ENCODE measurements at places on chromosomes 1 and 21. TPM values are rescaled to one million over a fixed set of nuclear protein-coding genes. Genes with fewer than 3 reads are reported as not detected.

HSF2BP gene
- total RNA-seq, result 1.0 TPM

SLC16A4 gene
- total RNA-seq, result 4.4 TPM

OR6K3 gene
- not detected for total RNA-seq

HRNR gene
- total RNA-seq, result not detected

AIRE gene
- total RNA-seq, result not detected

GRCh38 chr1:59034925-59035324 is 251.1 kb upstream of the JUN start:
- H3K27ac ChIP-seq, result no peak overlapping the region
- no peaks in the 10 kb centered on the region for H3K36me3 ChIP-seq
- H3K27me3 ChIP-seq, result peaks cover 2% of the 10 kb centered on the region
- H3K4me3 ChIP-seq, result no peak overlapping the region
- no peak for DNase-seq

DNA sequence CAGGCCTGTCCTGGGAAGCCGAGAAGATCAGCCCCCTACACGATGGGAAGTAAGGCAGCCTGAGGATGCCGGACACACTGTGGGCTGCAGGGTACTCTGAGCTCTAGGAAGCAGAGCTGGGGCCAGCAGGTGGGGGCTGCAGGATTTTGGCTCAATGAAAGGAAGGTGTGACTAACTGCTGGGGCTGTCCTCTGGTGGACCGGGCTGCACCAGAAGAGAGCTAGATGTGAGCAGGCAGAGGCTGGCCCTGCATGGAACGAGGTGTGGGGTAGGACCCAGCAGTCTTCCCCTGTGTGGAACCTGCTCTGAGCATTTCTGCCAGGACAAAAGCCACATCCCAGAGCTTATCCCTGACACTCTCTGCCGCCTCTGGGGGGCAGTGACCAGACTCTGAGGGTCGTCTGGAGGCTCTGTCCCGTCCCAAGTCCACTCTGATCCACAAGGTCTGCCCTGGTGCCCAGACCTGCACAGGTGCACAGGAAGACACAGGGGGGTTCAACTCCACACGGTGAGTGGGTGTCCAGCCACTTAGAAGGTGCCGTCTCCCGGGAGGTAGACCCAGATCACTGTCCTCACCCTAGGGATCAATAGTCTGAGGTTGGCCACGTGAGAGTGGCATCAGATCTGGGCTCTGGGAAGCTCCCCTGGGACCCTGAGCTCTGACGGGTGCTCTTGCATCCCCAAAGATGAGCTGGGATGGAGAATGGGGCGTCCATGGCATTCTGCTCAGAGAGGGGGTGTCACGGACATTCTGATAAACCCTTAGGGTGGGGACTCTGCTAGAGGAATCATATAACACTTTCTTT is 187.6 kb upstream of the VAMP3 start:
- DNase-seq, result no peak
- H3K27me3 ChIP-seq, result no peaks in the 10 kb centered on the region
- H3K4me3 ChIP-seq, result no peak overlapping the region
- peaks cover 4% of the 10 kb centered on the region for H3K4me1 ChIP-seq
- H3K36me3 ChIP-seq, result no peaks in the 10 kb centered on the region
- no peak overlapping the region for H3K27ac ChIP-seq

DNA sequence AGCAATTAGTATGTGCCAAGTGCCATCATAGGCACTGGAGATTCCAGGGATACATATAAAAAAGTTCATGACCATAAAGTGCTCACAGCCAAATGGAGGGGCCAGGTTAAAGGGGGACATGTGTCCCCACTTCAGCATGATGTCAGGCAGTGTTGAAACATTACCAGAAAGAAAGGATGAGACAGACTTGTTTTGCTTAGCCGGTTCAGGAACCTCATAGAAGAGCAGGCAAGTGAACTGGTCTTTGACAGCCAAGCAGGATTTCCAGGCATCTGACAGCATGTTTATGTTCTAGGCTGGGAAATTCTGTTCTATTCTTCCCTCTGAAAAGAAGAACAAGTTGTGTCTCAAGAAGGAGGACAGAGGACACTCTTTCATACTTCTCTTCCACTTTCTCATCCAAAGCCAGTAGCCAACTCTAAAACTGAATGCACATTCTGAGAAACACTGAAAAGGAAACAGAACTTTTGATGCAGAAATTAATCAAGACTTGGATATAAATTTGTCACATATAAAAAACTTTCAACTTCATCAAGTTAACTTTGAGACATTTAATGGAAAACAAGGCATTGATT is 39.7 kb downstream of the GLUL start:
- no peak overlapping the region for H3K4me3 ChIP-seq
- H3K27ac ChIP-seq, result no peak overlapping the region
- DNase-seq, result no peak
- no peaks in the 10 kb centered on the region for H3K4me1 ChIP-seq
- no peaks in the 10 kb centered on the region for H3K27me3 ChIP-seq
- no peaks in the 10 kb centered on the region for H3K36me3 ChIP-seq

GRCh38 chr1:159937054-159937750 is 8.2 kb downstream of the IGSF9 start:
- peaks cover 24% of the 10 kb centered on the region for H3K4me1 ChIP-seq
- H3K27ac ChIP-seq, result no peak overlapping the region
- DNase-seq, result no peak
- H3K4me3 ChIP-seq, result peak overlapping the region; percentile 5
- peaks cover 4% of the 10 kb centered on the region for H3K27me3 ChIP-seq

- H3K27me3 ChIP-seq, result no peaks in the 10 kb centered on the region
- DNase-seq, result peak; percentile 40
- H3K36me3 ChIP-seq, result no peaks in the 10 kb centered on the region
- H3K4me1 ChIP-seq, result peaks cover 33% of the 10 kb centered on the region
- peak overlapping the region; percentile 43 for H3K27ac ChIP-seq
- H3K4me3 ChIP-seq, result no peak overlapping the region
These were observed 48.6 kb downstream of the KCNC4 start for GRCh38 chr1:110258734-110259133.

DNA sequence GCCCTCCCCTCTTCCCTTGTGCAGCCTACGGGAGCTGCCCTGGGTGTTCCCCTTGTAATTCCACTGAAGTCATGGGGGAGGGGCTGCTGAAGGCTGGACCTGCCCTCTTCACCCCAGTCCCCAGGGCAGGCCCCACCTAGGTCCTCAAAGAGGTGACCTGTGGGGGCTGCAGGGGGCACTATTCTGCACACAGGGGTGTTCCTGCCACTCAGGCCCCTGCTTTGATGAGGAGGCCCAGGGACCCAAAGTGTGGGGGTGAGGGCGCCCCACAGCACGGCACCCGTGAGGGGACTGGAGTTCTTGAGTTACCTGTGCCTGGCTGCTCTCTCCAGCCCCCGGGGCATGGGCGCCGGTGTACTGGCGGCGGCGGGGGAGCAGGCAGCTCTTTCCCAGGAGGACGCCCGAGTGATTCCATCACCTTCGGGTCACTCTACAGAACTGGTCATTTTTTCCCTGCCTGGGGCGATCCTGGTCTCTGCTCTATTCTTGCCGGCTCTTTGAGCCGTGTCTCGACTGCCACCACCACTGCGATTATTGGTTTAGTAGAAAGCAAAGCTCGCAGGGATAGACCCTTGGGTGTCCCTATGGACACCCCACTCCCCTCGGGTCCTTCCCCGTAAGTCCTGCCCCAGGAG is 6.9 kb upstream of the PRDM16 start:
- no peak overlapping the region for H3K4me3 ChIP-seq
- no peak for DNase-seq
- no peak overlapping the region for H3K27ac ChIP-seq
- peaks cover 4% of the 10 kb centered on the region for H3K36me3 ChIP-seq
- H3K4me1 ChIP-seq, result no peaks in the 10 kb centered on the region

DNA sequence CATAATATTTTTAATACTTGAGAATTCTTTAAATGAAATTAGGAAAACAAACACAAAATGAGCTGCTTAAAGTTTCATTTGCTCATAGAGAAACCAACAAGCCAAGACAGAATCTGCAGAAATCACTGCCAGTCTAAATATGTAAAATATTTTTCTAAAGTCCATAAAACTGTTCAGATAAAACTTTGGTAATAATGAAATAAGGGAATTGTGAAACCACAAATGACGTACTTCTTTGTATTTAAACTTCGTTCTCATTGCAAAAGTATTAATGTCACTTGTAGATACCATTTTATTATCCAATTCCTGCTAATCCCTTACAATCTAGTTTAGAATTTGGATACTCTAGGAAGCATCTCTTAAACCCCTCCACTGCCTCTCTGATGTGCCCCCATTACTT is 234.5 kb upstream of the NEGR1 start:
- H3K36me3 ChIP-seq, result no peaks in the 10 kb centered on the region
- no peak for DNase-seq
- H3K4me3 ChIP-seq, result no peak overlapping the region

GRCh38 chr1:68301471-68302001 is 69.2 kb upstream of the WLS start:
- no peak for DNase-seq
- H3K27me3 ChIP-seq, result no peaks in the 10 kb centered on the region
- H3K4me1 ChIP-seq, result peaks cover 6% of the 10 kb centered on the region
- H3K36me3 ChIP-seq, result no peaks in the 10 kb centered on the region
- H3K4me3 ChIP-seq, result no peak overlapping the region

DNA sequence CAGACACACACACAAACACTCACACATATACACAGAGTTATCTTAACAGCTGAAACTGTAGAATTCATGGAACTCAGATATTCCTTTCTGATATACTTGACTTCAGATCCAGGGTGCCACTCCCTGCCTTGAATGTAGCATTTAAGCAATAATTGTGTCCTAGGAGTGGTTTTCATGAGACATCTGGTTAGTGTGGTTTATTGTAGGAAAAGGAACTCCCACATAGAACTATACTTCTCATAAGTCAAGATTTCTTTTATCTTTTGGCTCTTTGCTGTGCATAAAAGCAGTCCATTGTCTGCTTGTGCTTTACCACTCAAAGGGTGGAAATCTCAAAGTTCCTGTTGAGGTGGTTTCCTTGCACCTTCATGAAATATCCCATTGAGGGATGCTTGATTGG is 272.6 kb upstream of the SGIP1 start:
- no peak for DNase-seq
- no peaks in the 10 kb centered on the region for H3K36me3 ChIP-seq
- peaks cover 15% of the 10 kb centered on the region for H3K4me1 ChIP-seq
- H3K27ac ChIP-seq, result no peak overlapping the region
- H3K27me3 ChIP-seq, result peaks cover 2% of the 10 kb centered on the region
- no peak overlapping the region for H3K4me3 ChIP-seq

- H3K4me3 ChIP-seq, result no peak overlapping the region
- peak; percentile 79 for DNase-seq
- no peaks in the 10 kb centered on the region for H3K36me3 ChIP-seq
- H3K27ac ChIP-seq, result no peak overlapping the region
These were observed 3.2 kb upstream of the NPL start for GRCh38 chr1:182786223-182786994.

- no peak overlapping the region for H3K27ac ChIP-seq
- H3K36me3 ChIP-seq, result no peaks in the 10 kb centered on the region
- peak; percentile 85 for DNase-seq
- H3K27me3 ChIP-seq, result peaks cover 10% of the 10 kb centered on the region
- H3K4me1 ChIP-seq, result peaks cover 15% of the 10 kb centered on the region
- peak overlapping the region; percentile 79 for H3K4me3 ChIP-seq
These were observed 27.5 kb upstream of the EPB41 start for GRCh38 chr1:28886731-28887418.

GRCh38 chr1:33246171-33246570 is 10.1 kb upstream of the ZNF362 start:
- H3K27ac ChIP-seq, result no peak overlapping the region
- no peak for DNase-seq
- H3K4me1 ChIP-seq, result no peaks in the 10 kb centered on the region
- no peak overlapping the region for H3K4me3 ChIP-seq
- peaks cover 5% of the 10 kb centered on the region for H3K27me3 ChIP-seq
- peaks cover 9% of the 10 kb centered on the region for H3K36me3 ChIP-seq

- H3K27ac ChIP-seq, result no peak overlapping the region
- peaks cover 4% of the 10 kb centered on the region for H3K36me3 ChIP-seq
- H3K27me3 ChIP-seq, result no peaks in the 10 kb centered on the region
- H3K4me3 ChIP-seq, result no peak overlapping the region
- DNase-seq, result peak; percentile 41
These were observed 9.7 kb downstream of the CD2 start for GRCh38 chr1:116763787-116764465.

GRCh38 chr1:221182791-221183533 is 303.7 kb downstream of the HLX start:
- no peak overlapping the region for H3K27ac ChIP-seq
- H3K4me1 ChIP-seq, result peaks cover 6% of the 10 kb centered on the region
- H3K36me3 ChIP-seq, result no peaks in the 10 kb centered on the region
- H3K27me3 ChIP-seq, result peaks cover 1% of the 10 kb centered on the region
- DNase-seq, result no peak
- no peak overlapping the region for H3K4me3 ChIP-seq

GRCh38 chr1:91161749-91162148 is 139.9 kb upstream of the ZNF644 start:
- H3K4me1 ChIP-seq, result peaks cover 5% of the 10 kb centered on the region
- no peaks in the 10 kb centered on the region for H3K36me3 ChIP-seq
- no peak overlapping the region for H3K27ac ChIP-seq
- H3K27me3 ChIP-seq, result no peaks in the 10 kb centered on the region
- H3K4me3 ChIP-seq, result no peak overlapping the region

DNA sequence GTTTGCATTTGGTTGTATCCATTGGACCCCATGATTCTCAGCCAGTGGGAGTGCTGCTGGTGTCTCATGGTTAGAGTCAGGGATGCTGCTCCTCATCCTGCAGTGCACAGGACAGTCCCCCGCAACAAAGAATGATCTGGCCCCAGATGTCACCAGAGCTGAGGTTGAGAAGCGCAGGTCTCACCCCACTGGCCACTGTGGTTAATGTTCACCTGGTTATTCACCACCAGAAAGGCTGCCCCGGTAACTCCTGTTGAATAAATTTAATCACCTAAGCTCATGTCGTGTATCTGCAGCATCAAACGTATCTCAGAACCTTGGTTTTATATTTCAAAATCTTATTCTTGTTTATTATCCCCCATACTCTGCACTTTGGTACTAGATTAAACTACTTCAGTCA is 75.8 kb downstream of the ATP5PO start:
- peaks cover 2% of the 10 kb centered on the region for H3K27me3 ChIP-seq
- H3K4me3 ChIP-seq, result no peak overlapping the region
- H3K27ac ChIP-seq, result no peak overlapping the region
- DNase-seq, result no peak

GRCh38 chr1:157774412-157774811 is 2.5 kb downstream of the FCRL2 start:
- DNase-seq, result no peak
- no peaks in the 10 kb centered on the region for H3K27me3 ChIP-seq
- no peak overlapping the region for H3K27ac ChIP-seq
- H3K36me3 ChIP-seq, result no peaks in the 10 kb centered on the region
- peaks cover 2% of the 10 kb centered on the region for H3K4me1 ChIP-seq
- no peak overlapping the region for H3K4me3 ChIP-seq
